ENCODE measurements at places on chromosomes 11 and 22.
A peak's percentile ranks its signal among the peaks of the same experiment; 100 is the strongest.

- DNase-seq, result no peak
Observed at GRCh38 chr11:28257761-28258160, 149.6 kb downstream of the METTL15 start.

DNA sequence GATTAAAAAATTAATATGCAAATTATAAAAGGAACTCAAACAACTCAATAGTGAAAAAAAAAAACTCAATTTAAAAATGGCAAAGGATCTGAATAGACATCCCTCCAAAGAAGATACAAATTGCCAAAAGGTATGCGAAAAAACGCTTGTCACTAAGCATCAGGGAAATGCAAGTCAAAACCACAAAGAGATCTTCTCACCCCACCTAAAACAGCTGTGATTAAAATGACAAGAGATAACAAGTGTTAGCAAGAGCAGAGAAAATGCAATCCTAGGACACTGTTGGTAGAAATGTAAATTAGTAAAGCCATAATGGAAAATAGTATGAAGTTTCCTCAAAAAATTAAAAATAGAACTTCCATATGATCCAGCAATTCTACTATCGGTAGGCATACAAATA is 166.3 kb upstream of the ZC3H12C start:
- DNase-seq, result no peak

DNA sequence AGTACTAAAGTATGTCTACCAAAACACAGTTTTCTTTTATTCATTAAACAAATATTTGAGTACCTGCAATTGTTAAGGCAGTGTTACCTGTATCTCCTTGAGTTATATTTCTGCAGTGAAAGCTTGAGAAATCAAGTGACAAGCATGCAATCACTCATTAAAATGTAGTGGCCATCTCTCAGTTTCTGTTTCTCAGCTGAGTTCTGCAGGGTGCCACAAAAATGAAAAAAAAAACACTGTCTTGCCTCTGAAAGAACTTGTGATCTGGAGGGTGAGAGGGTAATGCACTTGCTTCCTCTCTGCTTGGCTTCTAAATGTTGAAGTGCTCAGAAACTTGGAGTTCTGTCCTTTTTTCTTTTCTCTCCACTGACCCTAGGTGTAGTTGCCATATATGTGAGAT is 6.8 kb downstream of the QSER1 start:
- DNase-seq, result no peak

GRCh38 chr11:65572356-65573051 is at the start of gene FAM89B:
Gene FAM89B (plus strand): TSS chr11:65572538. CDS start chr11:65572670, 132 bp downstream.
- peak; percentile 79 for DNase-seq

GRCh38 chr11:61503135-61503770 is 5.3 kb upstream of the LRRC10B start:
- DNase-seq, result no peak

DNA sequence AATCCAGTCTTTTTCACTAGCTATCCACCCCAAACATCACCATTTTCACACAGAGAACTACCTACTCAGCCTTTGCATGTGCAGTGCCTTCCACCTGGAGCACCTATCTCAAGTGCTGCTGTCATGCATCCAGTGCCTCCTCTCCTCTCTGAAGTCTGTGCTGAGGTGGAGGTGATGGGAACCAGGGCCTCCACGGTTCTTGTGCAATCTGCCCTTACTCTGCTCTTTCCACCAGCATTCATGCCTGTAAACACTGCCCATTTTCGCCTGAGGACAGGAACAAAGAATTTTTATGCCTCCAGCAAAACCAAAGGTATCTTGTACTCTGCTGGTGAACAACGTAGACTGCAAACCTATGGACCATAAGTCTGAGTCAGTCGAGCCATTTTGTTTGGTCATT is 27.0 kb downstream of the PITPNB start:
- no peak for DNase-seq

DNA sequence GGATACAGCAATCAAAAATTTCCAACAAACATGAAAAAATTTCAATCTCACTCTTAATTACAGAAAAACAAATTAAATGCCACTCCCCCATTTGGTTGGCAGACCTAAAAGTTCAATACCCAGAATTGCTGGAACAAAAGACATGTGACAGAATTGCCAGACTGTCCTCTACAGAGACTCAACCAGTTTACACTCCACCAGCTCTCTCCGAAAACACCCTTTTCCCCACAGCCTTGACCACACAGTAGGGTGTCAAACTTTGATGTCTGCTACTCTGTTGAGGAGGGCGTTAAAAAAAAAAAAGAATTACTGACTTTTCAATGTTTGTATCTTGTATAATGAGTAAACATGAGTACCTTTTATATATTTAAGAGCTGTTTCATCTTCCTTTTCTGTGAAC is 44.7 kb upstream of the YPEL1 start:
- no peak for DNase-seq

DNA sequence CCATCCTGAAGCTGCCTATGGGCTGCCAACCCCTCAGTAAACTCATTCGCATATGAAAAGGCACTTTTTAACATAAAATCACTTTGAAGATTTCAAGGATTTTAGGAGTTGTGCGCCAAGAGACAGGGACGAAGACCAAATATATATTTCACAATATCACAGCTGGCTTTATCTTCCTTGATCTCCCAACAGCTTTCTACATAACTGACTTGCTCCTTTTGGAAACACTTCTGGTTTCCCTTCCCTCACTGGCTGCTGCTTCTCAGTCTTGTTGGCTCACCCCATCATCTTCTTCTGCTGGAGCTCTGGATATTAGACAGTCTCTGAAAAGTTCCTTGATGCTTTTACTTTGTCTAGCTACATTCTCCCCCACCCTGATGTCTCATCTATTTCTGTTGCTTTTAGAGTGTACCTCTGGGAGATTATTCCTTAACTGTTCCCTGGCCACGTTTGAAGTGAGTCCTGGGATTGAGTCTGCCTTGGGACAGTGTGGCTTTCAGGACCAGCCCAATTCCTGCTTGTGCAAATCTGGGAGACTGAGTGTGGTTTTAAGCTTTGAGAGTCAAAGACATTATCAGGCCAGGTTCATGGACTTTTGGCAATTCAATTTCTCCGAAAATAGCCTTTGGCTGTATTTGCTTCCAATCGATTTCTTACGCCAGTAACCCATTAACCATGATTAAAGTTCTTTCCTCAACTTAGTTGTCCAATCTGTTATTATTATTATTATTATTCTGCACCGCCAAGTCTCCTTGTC is 30.9 kb upstream of the NNMT start:
- DNase-seq, result no peak

- no peak for DNase-seq
Observed at GRCh38 chr11:117925198-117925925, 3.8 kb downstream of the TMPRSS13 start.

DNA sequence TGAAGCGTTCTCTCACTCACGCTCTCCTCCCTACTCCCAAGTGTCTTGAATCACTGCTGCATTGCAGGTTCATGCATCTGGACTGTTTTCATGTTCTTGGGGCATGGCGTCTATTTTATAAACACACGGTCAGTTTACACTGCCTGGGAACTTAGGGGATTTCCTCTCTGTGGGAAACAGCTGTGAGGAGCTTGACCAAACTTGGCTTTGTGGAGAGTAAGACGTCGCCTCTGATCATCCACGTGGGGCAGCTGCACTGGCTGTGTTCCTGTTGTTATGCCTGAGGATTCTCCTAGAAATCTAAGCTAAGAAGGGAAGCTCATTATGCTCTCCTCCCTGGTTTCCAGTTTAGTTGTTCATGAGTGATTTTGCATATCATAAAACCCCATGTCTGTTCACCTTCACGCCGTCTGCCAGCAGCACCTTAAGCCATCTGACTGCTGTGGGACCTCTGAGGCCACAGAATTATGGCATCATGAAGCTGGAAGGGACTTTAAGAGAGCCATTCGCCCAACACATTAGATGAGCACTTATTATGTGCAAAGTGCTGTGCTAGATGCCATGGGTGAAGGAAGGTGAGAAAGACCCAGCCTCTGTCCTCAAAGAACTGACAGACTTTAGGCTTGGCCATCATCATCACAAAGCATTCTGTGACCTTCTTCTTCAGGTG is 38.8 kb upstream of the POU2AF1 start:
- no peak for DNase-seq

DNA sequence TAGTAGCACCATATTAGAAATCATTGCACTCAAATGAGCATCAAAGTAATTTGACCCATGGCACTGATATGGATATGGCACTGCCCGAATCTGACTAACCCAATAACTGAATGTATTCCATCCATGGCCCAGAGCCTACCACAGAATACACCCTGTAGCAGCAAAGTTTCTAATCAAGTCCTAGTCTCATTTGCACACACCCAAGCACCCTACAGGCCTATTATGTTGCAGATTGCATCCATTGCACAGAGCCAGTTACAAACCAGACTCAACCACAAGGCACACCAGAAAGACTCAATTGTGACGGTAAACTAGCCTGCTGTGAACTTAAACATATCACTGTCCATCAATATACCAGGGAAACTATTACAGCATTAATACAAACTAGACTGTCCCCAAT is 6.5 kb downstream of the OR52E5 start:
- DNase-seq, result no peak

GRCh38 chr11:34339149-34340064 is 18.4 kb downstream of the ABTB2 start:
- DNase-seq, result peak; percentile 23

DNA sequence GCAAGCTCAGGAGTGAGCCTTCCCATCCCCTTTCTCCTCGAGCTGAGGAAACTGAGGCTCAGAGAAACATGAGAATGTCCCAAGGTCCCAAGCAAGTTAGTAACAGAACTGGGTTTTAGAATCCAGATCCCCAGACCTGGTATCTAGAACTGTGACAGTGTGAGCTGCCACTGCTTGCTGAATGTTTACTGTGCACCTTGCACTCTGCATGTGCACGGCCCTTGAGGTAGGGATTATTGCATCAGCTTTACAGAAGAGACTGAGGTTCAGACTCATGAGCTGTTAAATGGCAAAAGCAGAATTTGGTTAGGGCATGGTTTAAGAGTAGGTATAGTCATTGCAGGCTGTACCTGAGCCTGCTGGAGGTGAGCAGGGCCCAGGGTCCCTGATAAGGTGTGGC is 3.8 kb upstream of the MPPED1 start:
- no peak for DNase-seq

GRCh38 chr22:27370269-27370668 is 431.3 kb downstream of the MN1 start:
- no peak for DNase-seq

DNA sequence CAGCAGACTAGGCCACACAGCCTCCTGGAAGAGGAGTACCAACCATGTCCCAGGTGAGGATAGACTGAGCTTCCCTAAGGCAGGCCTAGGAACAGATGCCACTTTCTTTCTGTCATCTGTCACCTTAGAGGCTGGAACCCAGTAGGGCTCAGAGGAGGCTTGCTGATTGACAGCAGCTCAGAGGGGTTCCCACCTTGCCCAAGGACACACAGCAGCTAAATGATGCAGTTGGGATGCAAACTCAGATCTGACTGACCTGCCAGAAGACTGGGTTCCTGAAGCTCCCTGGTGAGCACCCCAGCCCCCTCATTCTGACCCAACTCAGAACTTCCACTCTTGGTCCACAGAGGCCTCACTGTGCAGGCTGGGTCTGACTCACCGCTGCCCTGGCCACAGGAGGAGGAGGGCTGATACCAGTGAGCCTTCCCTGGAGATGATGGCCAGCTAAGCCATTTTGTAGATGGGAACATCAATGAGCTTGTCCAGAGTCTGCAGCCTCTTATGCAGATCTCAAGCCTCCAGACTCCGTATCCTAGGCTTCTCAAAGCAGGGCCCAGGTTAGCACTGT is 14.0 kb downstream of the CAPN5 start:
- DNase-seq, result no peak

GRCh38 chr22:27110665-27111451 is 453.5 kb downstream of the MIAT start:
- DNase-seq, result no peak

DNA sequence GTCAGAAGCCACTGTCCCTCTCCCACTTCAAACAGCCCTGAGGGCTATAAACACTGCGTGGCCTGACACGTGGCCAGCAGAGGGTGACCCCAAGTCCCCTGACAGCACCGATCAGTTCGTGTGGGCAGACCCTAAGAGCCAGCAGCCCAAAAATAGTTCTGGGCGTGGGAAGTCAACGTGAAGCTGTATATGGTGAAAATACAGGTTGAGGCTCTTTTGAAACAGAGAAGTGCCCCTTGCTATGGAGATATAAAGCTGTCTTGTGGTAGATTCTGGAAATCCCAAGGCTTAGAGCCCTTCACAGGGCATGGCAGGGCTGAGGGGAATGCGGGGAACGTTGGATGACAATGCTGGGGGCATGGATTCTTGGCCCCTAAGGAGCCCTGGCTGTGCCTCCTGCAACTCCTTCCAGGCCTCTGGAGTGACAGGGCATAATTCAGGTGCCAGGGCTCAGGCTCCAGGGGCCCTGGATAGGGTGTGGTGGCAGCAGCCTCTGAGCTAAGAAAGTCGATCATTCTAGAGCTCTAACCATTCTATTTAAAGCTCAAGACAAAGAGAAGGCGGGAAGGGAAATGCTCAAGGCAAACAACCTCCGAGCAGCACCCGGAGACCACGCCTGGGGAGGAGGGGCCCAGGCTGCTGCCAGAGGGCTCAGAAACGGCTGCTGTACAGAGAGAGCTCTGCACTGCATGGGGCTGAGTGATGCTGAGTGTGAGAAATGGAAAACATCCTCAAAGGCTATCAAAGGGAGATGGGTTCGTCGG is 60.4 kb upstream of the CD5 start:
- DNase-seq, result no peak

- DNase-seq, result peak; percentile 64
Observed at GRCh38 chr22:43186272-43187170, at the start of gene TTLL12. Gene TTLL12 (minus strand): TSS chr22:43187134. CDS start chr22:43187069, 65 bp downstream.

DNA sequence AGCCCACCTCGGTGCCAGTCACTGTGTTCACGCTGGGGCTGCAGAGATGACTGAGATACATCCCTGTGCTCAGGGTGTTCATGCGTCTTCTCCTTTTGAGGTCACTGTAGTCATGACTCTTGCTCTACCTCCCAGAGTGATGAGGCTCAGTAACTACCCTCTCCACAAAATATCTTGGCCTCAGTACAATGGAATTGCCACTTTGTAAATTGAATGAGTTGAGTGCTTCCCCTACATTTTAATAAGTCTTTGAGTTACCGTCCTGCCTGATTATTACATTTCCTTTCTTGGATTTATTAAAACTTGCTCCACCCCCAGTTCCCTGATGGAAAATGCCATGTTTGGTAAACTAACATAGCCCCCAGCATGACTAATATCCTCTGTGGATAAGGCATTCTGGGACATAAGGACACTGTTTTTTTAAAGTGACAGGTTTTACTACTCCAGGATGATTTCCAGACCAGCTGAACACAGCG is 15.9 kb downstream of the PRSS23 start:
- no peak for DNase-seq

- DNase-seq, result no peak
Observed at GRCh38 chr22:30637701-30638114, 2.1 kb downstream of the SLC35E4 start.

DNA sequence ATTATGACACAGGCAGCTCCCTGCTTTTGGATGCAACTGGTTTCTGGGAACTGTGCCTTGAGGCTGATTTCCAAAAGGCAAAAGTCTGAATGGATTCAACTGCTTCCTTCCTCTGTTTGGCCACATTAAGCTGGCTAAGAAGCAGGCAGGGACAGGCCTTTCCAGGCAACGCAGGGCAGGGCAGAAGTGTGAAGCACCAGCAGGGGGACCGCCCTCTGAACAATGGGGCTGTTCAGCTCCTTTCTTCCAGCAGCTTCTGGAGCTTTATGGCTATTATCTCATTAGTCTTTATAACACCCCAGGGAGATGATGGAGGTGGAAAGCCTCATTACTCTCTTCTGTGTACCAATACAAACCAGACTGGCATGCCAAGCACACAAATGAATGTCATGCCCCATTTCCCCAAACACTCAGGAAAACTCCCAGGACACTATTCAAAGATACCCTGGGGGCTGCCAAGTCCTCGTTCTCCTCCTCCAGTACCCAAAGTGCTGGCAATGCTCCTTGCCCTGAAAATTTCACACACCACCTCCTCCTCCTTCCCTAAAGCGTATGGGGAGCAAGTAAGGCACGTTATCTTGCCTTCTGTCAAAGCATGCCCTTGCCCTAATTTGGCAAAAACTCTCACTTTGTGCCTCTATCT is 21.3 kb downstream of the MORC2 start:
- DNase-seq, result no peak
